RWPE2 (cell line): ENCODE measurements at places on chromosomes 4 and X.

DNA sequence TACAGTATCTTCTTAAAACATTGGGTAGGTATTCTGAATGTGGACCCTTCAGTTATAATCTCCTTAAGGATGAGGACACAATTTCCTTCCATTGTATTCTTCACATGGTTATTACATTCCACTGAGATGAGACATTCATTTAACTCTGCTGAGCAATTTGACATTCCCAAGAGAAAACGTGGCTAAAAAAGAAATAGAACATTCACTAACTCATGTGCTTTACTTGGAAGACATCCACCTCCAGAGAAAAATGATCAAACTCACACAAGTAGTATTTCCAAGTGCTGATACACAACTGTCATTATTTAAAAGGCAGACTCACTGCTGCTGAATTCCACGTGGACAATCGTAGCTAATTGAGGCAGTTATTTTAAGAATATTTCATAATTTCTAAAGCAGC lies 227.9 kb upstream of the ANKRD50 start:
- no peaks in the 10 kb centered on the region for H3K27me3 ChIP-seq
- DNase-seq, result no peak
- no peak overlapping the region for H3K4me3 ChIP-seq
- H3K4me1 ChIP-seq, result peaks cover 68% of the 10 kb centered on the region

GRCh38 chrX:48505481-48505880 lies 3.3 kb upstream of the PORCN start:
- peaks cover 4% of the 10 kb centered on the region for H3K4me1 ChIP-seq
- no peak overlapping the region for H3K27ac ChIP-seq
- H3K36me3 ChIP-seq, result peaks cover 5% of the 10 kb centered on the region; the same call in 1 of the 2 replicates
- no peak for DNase-seq
- H3K4me3 ChIP-seq, result no peak overlapping the region

- peaks cover 7% of the 10 kb centered on the region for H3K4me1 ChIP-seq
- H3K27me3 ChIP-seq, result no peaks in the 10 kb centered on the region
- no peak overlapping the region for H3K4me3 ChIP-seq
- H3K36me3 ChIP-seq, result no peaks in the 10 kb centered on the region
- H3K27ac ChIP-seq, result no peak overlapping the region
Measured at GRCh38 chrX:9532349-9532748, 67.5 kb downstream of the TBL1X start.

GRCh38 chr4:8919651-8920288 lies 48.1 kb upstream of the HMX1 start:
- H3K4me3 ChIP-seq, result no peak overlapping the region
- H3K27ac ChIP-seq, result no peak overlapping the region
- H3K36me3 ChIP-seq, result no peaks in the 10 kb centered on the region

- H3K4me1 ChIP-seq, result no peaks in the 10 kb centered on the region
- no peak for DNase-seq
Measured at GRCh38 chrX:130543603-130544325, 142.0 kb downstream of the RBMX2 start.

- DNase-seq, result no peak
- no peaks in the 10 kb centered on the region for H3K36me3 ChIP-seq
- peaks cover 6% of the 10 kb centered on the region for H3K4me1 ChIP-seq
- no peaks in the 10 kb centered on the region for H3K27me3 ChIP-seq
- H3K27ac ChIP-seq, result no peak overlapping the region
Measured at GRCh38 chr4:181281451-181281850, 961.8 kb upstream of the TENM3 start.

- H3K36me3 ChIP-seq, result no peaks in the 10 kb centered on the region
- H3K4me1 ChIP-seq, result no peaks in the 10 kb centered on the region
- H3K27ac ChIP-seq, result no peak overlapping the region
Measured at GRCh38 chr4:97912156-97912555, 231.1 kb downstream of the STPG2 start.

DNA sequence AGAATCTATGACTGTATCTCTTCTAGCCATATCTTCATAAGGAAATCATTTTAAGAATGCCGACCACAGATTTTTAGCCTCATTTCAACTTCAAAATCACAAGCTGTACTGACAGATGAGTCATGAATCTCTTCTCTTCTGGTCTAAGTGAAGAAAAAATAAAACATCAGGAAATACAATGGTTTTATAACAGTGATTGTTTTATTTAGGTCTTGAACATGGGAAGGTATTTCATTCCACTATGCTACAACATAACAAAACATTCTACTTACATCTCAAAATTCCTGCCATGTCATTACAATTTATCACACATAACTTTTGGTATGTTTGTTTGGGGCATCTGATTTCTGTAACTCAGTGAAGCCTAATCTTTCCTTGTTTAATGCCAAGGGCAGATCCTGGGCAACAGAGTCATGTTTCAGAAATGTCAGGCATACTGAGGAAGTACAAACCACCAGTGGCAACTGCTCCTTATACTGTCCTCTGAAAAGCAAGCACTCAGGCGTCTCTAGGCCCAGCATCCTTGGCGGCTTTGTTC lies 325.0 kb downstream of the PDHA2 start:
- H3K27me3 ChIP-seq, result no peaks in the 10 kb centered on the region
- no peaks in the 10 kb centered on the region for H3K36me3 ChIP-seq
- H3K27ac ChIP-seq, result peak overlapping the region; percentile 40
- DNase-seq, result no peak
- H3K4me3 ChIP-seq, result no peak overlapping the region
- peaks cover 13% of the 10 kb centered on the region for H3K4me1 ChIP-seq

DNA sequence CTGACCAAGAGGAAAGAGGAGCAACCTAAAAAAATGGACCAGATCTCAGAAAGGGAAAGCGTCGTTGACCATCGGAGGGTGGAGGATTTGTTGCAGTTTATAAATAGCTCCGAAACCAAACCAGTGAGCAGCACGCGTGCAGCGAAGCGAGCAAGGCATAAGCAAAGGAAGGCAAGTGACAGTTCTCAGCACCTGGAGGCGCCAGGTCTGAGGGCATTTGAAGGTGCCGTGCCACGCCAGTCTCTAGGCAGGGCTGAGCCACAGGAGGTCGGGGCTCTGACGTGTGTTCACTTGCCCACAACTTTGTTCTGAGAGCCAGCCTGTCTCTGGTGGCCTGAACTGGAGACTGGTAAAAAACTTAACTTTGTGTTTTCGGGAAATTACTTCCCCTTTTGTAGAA lies 59.7 kb downstream of the TNIP2 start:
- H3K36me3 ChIP-seq, result peaks cover 87% of the 10 kb centered on the region
- H3K27ac ChIP-seq, result no peak overlapping the region
- H3K4me3 ChIP-seq, result no peak overlapping the region
- no peak for DNase-seq
- H3K4me1 ChIP-seq, result no peaks in the 10 kb centered on the region

- no peak overlapping the region for H3K4me3 ChIP-seq
- no peaks in the 10 kb centered on the region for H3K36me3 ChIP-seq
- DNase-seq, result no peak
- H3K27me3 ChIP-seq, result no peaks in the 10 kb centered on the region
- peaks cover 50% of the 10 kb centered on the region for H3K4me1 ChIP-seq
- H3K27ac ChIP-seq, result peak overlapping the region; percentile 100
Measured at GRCh38 chr4:144584428-144584827, 61.5 kb upstream of the HHIP start.

GRCh38 chr4:112511093-112511802 lies 4.7 kb downstream of the NEUROG2 start:
- no peak overlapping the region for H3K27ac ChIP-seq
- no peak for DNase-seq
- peaks cover 96% of the 10 kb centered on the region for H3K27me3 ChIP-seq
- H3K4me1 ChIP-seq, result peaks cover 11% of the 10 kb centered on the region
- H3K36me3 ChIP-seq, result no peaks in the 10 kb centered on the region

DNA sequence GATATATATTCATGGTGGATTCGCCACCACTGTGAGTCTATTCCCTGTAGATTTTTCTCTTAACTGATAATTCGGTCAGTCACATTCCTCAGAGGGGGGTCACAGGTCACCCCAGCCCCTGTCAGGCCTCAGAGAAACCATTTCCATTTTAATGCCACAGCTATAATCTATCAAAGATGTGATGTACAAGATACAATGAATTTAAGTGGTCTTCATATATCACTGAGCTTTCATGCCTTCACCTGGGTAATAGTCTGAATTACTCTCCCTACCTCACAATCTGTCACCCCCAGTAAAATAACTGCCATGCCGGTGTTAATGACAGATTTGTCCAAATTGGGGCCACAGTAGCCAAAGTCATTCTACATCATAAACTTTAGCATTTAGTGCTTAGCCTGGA lies 64.7 kb downstream of the NKX6-1 start:
- H3K27me3 ChIP-seq, result peaks cover 10% of the 10 kb centered on the region
- H3K4me3 ChIP-seq, result no peak overlapping the region

GRCh38 chrX:130805903-130806302 lies 97.1 kb downstream of the ENOX2 start:
- no peaks in the 10 kb centered on the region for H3K27me3 ChIP-seq
- H3K4me1 ChIP-seq, result peaks cover 3% of the 10 kb centered on the region
- H3K27ac ChIP-seq, result no peak overlapping the region
- DNase-seq, result no peak
- H3K36me3 ChIP-seq, result no peaks in the 10 kb centered on the region
- no peak overlapping the region for H3K4me3 ChIP-seq

GRCh38 chr4:112736718-112737135 lies 99.8 kb downstream of the LARP7 start:
- no peaks in the 10 kb centered on the region for H3K27me3 ChIP-seq
- DNase-seq, result no peak
- H3K27ac ChIP-seq, result no peak overlapping the region

DNA sequence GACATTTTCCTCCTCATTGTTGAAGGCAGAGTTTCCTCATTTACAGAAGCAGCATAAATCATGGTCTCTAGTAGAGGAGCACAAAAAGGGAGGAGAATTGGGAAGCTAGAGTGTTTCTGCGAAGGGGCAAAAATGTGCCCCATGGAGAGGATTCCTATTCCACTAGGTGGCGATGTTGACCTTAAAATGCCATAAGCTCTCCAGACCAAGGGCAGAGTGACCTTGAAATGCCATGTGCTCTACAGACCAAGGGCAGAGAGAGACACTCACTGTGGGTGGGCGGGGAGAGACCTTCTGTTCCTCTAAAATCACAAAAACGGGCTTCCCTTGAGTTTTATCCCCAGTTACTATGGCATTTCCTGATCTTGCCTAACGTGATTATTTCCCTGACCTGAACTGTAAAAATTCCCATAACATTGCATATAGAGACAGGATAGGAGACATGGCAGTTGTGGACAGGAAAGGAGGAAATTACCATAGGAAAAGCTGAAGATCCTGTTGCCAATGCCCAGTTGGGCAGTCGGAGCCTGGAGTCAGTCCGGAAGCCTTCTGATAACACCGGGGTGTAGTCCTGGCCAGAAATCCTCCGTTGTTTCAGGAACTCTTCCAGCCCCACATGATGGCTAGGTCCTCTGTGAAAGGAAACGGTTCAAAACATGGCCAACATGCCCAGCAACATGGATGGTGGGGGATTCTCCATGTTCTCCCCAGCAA lies 567.7 kb downstream of the MAGEB5 start:
- no peak overlapping the region for H3K4me3 ChIP-seq
- no peaks in the 10 kb centered on the region for H3K27me3 ChIP-seq
- no peak overlapping the region for H3K27ac ChIP-seq

- DNase-seq, result no peak
- H3K27ac ChIP-seq, result no peak overlapping the region
- H3K4me1 ChIP-seq, result peaks cover 28% of the 10 kb centered on the region
- no peak overlapping the region for H3K4me3 ChIP-seq
- no peaks in the 10 kb centered on the region for H3K27me3 ChIP-seq
Measured at GRCh38 chr4:25818876-25819275, 43.9 kb downstream of the SEL1L3 start.

GRCh38 chrX:39896951-39897740 lies 200.6 kb downstream of the BCOR start:
- no peaks in the 10 kb centered on the region for H3K36me3 ChIP-seq
- no peak overlapping the region for H3K4me3 ChIP-seq
- peaks cover 41% of the 10 kb centered on the region for H3K4me1 ChIP-seq
- peak overlapping the region; percentile 86 for H3K27ac ChIP-seq
- no peak for DNase-seq

DNA sequence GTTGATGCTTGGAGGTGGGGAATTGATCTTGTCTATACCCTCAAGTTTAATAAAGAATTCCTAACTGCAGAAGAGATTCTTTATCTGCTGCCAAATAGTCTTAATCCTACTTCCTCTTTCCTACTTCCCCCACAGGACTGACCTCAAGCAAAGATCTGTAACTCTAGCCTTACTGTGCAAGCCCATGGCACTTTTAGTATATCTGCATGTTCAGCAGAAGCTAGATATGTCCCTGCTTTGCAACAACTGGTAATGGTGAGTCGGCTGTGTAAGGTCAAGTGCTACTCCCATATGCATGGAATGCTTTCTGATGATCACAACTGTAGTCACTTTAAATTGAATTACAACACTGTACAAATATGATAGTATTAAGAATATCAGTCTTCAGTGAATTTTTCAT lies 26.3 kb upstream of the PDS5A start:
- H3K4me1 ChIP-seq, result no peaks in the 10 kb centered on the region
- H3K27ac ChIP-seq, result no peak overlapping the region
- DNase-seq, result no peak
- no peak overlapping the region for H3K4me3 ChIP-seq
- no peaks in the 10 kb centered on the region for H3K27me3 ChIP-seq

GRCh38 chrX:50536955-50537354 lies 66.3 kb upstream of the DGKK start:
- H3K27ac ChIP-seq, result no peak overlapping the region
- no peak for DNase-seq
- no peaks in the 10 kb centered on the region for H3K4me1 ChIP-seq

DNA sequence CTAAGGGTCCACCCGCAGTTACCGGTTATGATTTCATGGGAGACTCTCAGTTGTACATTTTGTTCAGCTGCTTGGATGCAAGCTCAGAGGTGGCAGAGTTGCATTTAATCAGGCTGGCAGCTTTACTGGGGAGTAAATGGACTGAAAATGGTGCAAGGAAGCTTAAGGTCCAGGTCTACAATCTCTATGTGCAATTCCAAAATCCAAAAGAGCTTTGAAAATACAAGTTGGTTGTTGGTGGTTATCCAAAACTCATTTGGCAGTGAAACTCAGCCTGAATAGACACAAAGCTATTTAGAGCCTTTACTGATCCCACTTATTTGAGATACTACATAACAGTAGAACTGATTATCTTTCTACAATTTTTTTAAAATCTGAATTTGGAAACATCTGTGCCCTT lies 11.8 kb upstream of the ZFP42 start:
- no peaks in the 10 kb centered on the region for H3K36me3 ChIP-seq
- no peaks in the 10 kb centered on the region for H3K4me1 ChIP-seq
- no peak overlapping the region for H3K4me3 ChIP-seq
- H3K27ac ChIP-seq, result no peak overlapping the region
- DNase-seq, result no peak
- H3K27me3 ChIP-seq, result no peaks in the 10 kb centered on the region

GRCh38 chrX:40006106-40007017 lies 91.4 kb downstream of the BCOR start:
- H3K36me3 ChIP-seq, result no peaks in the 10 kb centered on the region
- H3K27me3 ChIP-seq, result no peaks in the 10 kb centered on the region
- no peaks in the 10 kb centered on the region for H3K4me1 ChIP-seq
- no peak overlapping the region for H3K4me3 ChIP-seq
- no peak overlapping the region for H3K27ac ChIP-seq

- DNase-seq, result peak; percentile 53
- no peak overlapping the region for H3K4me3 ChIP-seq
- H3K27me3 ChIP-seq, result no peaks in the 10 kb centered on the region
- peaks cover 60% of the 10 kb centered on the region for H3K4me1 ChIP-seq
Measured at GRCh38 chrX:46587158-46587557, 13.6 kb downstream of the CHST7 start.

- H3K27me3 ChIP-seq, result no peaks in the 10 kb centered on the region
- no peak overlapping the region for H3K27ac ChIP-seq
- H3K4me3 ChIP-seq, result no peak overlapping the region
- no peaks in the 10 kb centered on the region for H3K4me1 ChIP-seq
Measured at GRCh38 chr4:120498678-120499077, 423.8 kb downstream of the PRDM5 start.

GRCh38 chr4:71232056-71232430 lies 106.8 kb upstream of the SLC4A4 start:
- DNase-seq, result no peak
- no peaks in the 10 kb centered on the region for H3K27me3 ChIP-seq
- H3K4me3 ChIP-seq, result no peak overlapping the region
- H3K4me1 ChIP-seq, result no peaks in the 10 kb centered on the region
- no peaks in the 10 kb centered on the region for H3K36me3 ChIP-seq
